Cerebellum (tissue), 4 donors: ENCODE measurements at places on chromosomes 7 and 10. TPM values are rescaled to one million over a fixed set of nuclear protein-coding genes. Genes with fewer than 3 reads are reported as not detected.

- DNase-seq, result no peak
Measured at GRCh38 chr7:146728141-146728540, 611.5 kb downstream of the CNTNAP2 start.

GRCh38 chr7:36657036-36657660, 67.1 kb downstream of the AOAH start:
- DNase-seq, result no peak

GRCh38 chr7:95993380-95993779, 221.0 kb downstream of the DYNC1I1 start:
- DNase-seq, result no peak

- DNase-seq, result no peak
Measured at GRCh38 chr7:28446131-28446530, 33.8 kb downstream of the CREB5 start.

- no peak for DNase-seq
Measured at GRCh38 chr7:53672681-53673080, 637.2 kb downstream of the POM121L12 start.

DNA sequence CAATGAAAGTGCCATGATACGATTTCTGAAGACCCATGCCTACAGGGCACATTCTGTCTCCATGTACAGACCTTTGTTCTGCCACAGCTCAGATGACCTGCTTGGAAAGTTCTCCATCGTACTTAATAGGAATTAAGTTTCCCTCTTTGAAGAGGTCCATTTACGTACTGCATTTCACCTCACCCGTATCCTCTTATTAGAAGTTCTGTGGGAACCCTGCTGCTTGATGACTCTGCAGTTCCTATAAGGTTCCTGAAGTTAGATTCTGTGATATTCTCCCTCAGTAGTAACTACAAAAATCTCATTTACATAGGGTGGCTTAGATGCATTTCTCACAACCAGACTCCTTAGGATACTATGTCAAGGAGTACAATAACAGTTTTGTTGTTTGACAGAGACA, 50.9 kb downstream of the MINDY3 start:
- DNase-seq, result no peak

- no peak for DNase-seq
Measured at GRCh38 chr10:66187053-66187733, 738.6 kb upstream of the LRRTM3 start.

FZD8 gene
- total RNA-seq, result 5.9 TPM

PAPOLB gene
- total RNA-seq, result 3.9 TPM

DNA sequence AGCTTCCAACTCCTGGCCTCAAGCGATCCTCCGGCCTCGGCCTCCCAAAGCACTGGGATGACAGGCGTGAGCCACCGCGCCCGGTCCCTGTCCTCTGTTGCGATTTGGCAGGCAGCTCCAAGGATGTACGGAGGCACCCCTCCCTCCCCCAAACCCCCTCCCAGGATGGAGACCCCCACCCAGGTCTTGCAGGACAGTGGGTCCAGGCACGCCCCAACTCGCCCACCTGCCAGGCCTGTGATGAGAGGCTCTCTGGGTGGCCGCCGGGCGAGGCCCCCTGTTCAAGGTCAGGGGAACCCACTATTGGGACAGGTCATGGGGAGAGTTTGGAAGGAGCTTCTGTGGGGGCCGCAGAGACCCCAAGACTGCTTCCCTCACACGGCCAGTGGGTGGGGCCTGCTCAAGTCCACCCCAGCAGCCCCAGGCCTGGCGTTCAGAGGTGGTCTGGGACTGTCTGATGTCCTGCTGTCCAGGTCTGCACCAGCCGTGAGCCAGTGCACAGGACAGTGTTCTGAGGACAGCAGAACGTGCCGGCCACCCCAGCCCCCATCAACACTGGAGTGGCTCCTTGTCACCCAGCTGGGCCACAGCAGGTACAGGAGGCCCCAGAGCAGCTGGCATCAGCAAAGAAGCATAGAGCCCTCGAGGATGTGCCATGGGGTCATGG, 2.5 kb downstream of the ADAP1 start:
- DNase-seq, result no peak

DNA sequence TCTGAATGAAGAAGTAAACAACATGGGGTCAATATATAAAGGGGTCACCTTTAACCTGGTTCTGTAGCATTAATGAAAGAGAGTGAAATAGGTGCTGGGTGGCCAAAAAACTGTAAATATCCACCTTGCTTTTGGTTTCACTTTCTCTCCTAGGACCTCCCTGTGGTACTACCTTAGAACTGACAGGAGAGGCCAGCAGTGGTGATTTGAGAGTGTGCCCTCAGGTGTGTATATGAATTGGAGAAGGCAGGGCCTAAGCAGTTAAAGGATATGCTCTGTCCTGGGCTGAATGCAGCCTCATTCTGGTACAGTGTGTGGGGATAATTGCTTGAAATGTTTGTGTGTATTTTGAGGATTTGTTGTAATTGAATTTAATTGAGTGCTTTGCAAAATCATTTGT, 62.0 kb downstream of the BBS9 start:
- DNase-seq, result no peak

ANKRD1 gene
- not detected for total RNA-seq

- DNase-seq, result no peak
Measured at GRCh38 chr10:4813496-4813895, 12.5 kb upstream of the AKR1E2 start.

- no peak for DNase-seq
Measured at GRCh38 chr7:996079-996872, 13.3 kb downstream of the CYP2W1 start.

NPY4R gene
- total RNA-seq, result 0.27 TPM

CAV1 gene
- total RNA-seq, result 13.8 TPM

PON1 gene
- total RNA-seq, result not detected

DNA sequence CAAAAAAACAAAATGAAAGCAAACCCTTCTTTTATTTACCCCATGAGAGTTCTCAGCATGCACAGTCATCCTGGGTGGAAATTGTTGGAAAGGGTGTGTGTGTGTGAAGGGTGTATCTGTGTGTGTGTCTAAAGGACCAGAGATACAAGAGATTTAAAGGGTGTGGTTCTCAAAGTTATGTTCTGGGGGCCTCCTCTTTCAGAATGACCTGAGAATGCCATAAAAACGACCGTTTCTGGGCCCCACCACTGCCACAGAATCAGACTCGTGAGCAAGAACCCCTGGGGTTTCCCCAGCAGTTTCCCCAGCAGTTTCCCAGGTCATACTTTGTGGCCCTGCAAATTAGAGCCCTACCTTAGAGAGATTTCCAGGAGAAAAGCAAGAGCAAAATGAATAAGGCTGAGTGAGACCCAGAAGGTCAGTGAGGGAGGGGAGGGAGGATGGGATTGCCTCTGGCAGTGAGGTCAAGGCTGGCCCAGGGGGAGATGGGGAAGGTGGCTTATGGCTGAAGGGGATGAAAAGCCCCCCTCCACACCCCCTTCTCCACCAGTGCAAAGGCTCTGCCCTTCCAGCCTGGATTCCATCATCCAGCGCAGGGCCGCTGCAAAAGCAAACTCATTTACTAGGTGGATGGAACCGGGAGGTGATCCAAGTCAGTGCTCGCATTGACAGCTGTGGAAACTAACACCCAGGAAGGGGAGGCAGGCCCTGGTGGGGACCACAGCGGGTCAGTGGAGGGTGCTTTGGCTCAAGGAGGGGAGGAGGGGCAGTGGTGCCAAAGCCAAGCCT, 10.2 kb downstream of the PYROXD2 start:
- DNase-seq, result no peak

DNA sequence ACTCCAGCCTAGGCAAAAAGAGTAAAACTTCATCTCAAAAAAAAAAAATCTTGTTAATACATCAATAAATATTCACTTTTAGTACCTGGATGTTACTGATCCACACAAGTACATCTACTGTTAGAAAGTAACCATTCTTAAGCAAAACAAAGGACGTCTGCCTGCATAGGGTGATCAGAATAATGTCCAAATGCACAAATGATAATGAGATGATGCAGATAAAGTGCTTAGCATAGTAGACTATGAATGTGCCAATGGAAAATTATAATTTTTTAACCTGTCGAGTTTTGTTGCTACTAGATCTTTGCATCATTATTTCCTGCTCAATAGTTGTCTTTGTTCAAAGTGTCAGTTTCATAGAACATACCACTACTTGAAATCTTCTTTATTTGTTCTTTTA, 109.6 kb upstream of the IMMP2L start:
- DNase-seq, result no peak

DNA sequence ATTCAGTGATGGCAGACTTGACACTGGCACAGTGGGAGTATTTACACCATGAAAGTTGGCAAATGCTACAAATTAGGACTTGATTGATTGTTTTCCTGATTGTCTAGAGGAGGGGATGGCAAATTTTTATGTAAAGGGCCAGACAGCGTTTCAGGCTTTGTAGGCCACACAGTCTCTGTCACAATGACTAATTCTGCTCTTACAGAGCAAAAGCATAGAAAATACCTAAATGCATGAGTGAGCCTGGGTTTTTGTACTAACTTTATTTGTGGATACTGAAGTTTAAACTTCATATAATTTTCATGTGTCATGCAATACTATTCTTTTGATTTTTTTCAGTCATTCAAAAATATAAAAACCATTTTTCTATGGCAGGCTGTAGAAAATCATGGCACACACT, 9.0 kb upstream of the ARMS2 start:
- no peak for DNase-seq

DNA sequence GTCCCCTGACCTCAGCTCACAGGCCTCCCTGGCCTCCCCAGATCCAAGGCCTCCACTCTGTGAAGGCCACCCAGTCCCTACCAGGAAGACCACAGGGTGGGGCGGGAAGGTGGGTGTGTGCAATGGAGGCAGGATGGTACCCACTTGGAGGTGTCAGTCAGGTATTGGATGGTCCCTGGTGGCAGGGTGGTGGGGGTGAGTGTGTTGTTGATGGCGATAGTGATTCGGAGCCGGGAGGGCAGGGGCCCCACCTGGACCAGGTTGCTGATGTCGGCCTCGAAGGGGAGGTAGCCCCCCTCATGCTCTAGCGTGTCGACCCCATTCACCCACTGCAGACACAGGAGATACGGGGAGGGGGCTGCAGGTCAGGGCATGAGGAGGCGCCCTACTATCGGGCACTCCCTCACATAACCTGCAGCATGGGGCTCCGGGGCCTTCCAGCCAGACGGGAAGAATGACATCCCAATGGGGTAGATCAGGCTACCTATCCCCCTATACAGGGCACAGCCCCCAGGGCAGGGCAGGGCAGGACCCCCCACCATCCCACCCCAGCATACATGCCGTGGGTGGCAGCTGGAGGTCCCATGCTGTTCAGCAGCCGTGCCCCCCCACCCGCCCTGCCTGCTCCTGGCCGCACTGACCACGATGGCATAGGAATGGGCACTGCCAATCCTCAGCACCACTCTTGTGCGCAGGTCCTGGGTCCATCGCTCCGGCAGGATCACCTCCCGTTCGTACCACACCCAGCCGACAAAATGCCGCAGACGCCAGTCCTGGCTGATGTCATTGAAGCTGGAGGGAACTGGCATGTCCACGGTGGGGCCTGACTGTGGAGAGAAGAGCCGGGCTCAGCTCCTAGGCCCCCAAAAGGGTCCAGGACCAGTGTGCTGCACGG, 2.2 kb downstream of the GUSB start:
- no peak for DNase-seq

GRCh38 chr7:22675917-22676343, 51.1 kb upstream of the IL6 start:
- DNase-seq, result no peak

- DNase-seq, result no peak
Measured at GRCh38 chr10:97796651-97797050, 24.9 kb upstream of the SFRP5 start.

DNA sequence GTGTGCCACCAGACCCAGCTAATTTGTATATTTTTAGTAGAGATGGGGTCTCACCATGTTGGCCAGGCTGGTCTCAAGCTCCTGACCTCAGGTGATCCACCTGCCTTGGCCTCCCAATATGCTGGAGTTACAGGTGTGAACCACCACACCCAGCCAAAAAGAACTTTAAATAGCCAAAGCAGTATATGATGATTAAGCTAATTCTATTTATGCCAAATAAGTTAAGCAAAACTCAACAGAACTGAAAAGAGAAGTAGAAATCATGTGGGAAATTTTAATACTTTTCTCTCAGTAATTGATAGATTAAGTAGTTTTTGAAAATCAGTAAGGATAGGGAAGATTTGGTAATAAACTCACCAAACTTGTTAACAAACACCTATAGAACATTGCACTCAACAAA, 24.5 kb upstream of the RHEB start:
- DNase-seq, result no peak

PNLIP gene
- total RNA-seq, result not detected

GPR85 gene
- 58.8 TPM for total RNA-seq

DNA sequence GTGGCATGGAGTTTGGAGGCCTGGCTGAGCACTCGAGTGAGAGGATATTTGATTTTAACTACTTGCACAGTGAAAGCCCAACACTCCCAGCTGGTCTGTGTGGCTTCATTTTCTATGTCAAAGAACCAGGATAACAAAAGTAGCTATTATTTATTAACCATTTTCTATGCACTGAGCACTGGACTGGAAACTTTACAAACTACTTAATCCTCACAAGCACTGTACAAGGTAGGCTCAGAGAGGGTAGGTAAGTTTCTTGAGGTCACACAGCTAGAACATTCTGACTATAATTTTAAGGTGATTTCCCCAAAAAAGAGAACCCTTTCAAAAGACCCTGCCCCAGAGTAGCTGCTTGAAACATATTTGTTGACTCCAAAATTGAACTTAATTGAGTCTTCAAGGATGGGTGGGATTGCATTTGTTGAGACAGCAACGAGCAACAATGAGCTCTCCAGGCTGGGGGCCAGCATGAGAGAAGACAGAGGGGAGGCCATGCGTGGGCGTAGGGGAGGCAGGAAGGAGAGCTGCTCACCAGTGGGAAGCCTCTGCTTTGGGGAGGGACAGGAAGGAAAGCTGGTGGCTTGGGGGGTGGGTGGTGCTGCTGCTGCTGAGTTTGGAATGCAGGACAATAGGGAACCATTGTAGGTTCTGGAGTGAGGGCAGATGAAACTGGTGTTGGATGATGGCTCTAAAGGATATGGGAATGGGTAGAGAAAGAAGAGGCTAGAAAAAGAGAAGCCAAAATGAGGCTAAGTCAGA, 31.5 kb downstream of the FAM241B start:
- no peak for DNase-seq

CFAP43 gene
- total RNA-seq, result 9.1 TPM

CFAP70 gene
- 3.6 TPM for total RNA-seq

AGK gene
- 51.6 TPM for total RNA-seq

GRCh38 chr10:80487421-80487785, 33.3 kb downstream of the TSPAN14 start:
- DNase-seq, result no peak

GRCh38 chr10:50510517-50511473, 113.0 kb downstream of the SGMS1 start:
- DNase-seq, result no peak

DNAJC12 gene
- 12.3 TPM for total RNA-seq

- DNase-seq, result no peak
Measured at GRCh38 chr7:95059842-95060313, 152.5 kb downstream of the PPP1R9A start.

- no peak for DNase-seq
Measured at GRCh38 chr7:135169964-135170273, 588 bp downstream of the CYREN start.

- DNase-seq, result no peak
Measured at GRCh38 chr10:58937423-58937822, 239.0 kb upstream of the PHYHIPL start.
